ENCODE measurements at places on chromosomes 11 and 22. TPM values are rescaled to one million over a fixed set of nuclear protein-coding genes. Genes with fewer than 3 reads are reported as not detected.

The CASP5 gene
- not detected for total RNA-seq

The TMEM138 gene
- total RNA-seq = 12.3 TPM

The AMBRA1 gene
- 24.0 TPM for total RNA-seq

The NOX4 gene
- total RNA-seq = 26.8 TPM

The IL10RA gene
- total RNA-seq = 0.60 TPM

The MPEG1 gene
- total RNA-seq = not detected

The MRGPRX4 gene
- not detected for total RNA-seq

The HBE1 gene
- not detected for total RNA-seq

The SLCO2B1 gene
- 60.3 TPM for total RNA-seq

The PVALB gene
- total RNA-seq = not detected

The LMNTD2 gene
- total RNA-seq = 0.69 TPM

The BBOX1 gene
- 4.0 TPM for total RNA-seq

The CCDC87 gene
- 0.35 TPM for total RNA-seq

The INS gene
- total RNA-seq = not detected

The PTPRCAP gene
- 0.85 TPM for total RNA-seq

The CCDC82 gene
- 42.2 TPM for total RNA-seq

The ASCL2 gene
- not detected for total RNA-seq
